ENCODE measurements at places on chromosomes 5 and 9. TPM values are rescaled to one million over a fixed set of nuclear protein-coding genes. Genes with fewer than 3 reads are reported as not detected.

GRCh38 chr5:149044453-149045088 is 18.3 kb downstream of the SH3TC2 start:
- DNase-seq, result no peak

DNA sequence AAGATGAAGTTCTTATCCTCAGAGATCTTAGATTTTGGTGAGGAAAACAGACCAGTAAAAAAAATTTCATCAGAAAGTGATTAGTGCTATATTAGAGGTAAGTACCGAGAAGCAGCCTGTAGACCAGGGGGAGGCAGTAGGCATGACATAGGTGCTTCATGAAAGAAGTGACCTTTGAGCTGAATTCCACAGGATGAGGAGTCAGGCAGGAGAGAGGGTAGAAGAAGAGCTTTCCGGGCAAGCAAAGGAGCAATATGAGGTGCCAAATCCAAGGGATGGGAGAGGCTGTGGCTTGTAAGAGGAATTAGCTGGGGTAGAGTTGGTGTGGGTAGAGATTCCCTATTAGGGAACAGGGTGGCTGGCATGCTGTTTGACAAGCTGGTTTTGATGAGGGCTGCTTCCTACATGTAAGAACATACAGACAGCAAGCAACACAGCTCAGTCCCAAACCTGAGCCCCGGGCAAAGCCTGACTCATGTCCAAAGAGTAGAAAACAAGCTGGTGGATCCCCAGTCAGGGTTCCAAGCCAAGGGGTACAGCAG is 48.4 kb upstream of the PWWP2A start:
- DNase-seq, result no peak

GRCh38 chr9:72476100-72476499 is 45.3 kb upstream of the TMC1 start:
- no peak for DNase-seq

DNA sequence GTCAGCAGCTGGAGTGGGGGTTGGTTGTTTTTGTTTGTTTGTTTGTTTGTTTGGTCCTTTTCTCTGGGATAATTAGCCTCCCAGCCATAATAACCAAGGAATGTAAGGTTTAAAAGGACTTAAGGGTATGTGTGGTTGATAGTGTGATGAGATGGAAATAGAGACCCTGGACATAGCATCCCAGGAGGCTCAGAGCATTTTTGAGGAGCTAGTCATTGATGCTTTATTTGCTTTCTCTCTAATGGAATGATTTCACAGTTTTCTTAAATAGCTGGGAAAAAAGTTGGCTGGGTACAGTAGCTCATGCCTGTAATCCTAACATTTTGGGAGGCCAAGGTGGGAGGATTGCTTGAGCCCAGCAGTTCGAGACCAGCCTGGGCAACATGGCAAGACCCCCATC is 45.1 kb downstream of the TTC1 start:
- no peak for DNase-seq

DNA sequence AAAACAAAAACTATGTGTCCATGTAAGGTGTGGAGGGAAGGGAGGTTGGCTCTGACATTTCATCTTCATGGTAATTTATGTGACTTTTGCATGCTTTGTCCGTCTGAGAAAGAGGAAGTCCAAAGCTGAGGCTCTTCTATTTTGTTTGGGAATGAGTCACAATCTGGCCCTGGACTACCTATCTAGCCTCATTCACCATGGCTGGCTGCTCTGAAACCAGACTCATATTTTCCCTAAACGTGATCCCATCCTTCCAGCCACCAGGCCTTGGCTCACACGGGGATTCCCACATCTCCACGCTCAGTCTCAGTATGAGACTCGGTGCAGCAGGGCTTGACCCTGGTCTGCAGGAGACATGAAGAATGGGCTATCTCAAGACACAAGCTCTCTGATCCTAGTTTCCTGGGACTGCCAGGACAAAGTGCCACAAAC is 672.8 kb downstream of the ACTL7B start:
- no peak for DNase-seq

DNA sequence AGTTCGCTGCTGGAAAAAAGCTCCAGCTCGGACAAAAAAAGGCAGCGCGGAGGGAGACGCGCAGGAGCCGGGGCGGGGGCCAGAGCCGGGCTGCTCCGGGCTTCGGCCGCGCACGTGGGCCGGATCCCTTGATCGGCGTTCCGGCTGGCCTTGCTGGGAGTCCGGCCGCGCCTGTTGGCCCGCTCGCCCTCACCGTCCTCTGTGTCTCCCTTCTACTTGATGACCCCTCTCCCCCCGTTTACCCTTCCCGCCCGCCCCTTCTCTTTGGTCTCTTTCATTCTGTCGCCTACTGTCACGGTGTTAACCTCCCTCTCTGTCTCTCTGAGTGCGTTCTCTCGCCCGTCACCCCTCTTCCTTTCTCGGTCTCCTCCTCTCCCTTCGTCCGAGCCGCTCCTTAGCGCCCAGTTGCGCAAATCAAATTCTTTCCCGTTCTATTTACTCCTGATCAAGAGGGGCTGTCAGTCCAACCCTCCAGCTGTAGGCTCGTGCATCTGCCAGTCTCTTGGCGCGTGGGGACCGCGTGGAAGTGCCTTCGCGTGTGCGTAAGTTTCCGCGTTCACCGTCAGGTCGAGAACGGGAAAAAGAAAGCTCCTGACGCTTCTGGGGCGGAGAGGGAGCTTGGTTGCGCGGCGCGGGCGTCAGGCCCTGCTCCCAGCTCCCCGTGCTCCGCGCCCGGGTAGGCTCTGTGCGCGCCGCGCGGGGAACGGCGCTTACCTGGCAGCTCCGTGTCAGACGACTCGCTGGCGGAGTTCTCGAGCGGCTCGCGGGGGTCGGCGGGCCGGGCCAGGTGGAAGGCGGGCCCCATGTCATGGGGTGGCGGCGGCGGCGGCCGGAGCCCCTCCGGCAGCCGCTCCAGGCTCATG is 798 bp downstream of the PITX1 start:
- DNase-seq, result no peak

GRCh38 chr5:58718269-58718978 is 135.5 kb downstream of the RAB3C start:
- DNase-seq, result no peak

DNA sequence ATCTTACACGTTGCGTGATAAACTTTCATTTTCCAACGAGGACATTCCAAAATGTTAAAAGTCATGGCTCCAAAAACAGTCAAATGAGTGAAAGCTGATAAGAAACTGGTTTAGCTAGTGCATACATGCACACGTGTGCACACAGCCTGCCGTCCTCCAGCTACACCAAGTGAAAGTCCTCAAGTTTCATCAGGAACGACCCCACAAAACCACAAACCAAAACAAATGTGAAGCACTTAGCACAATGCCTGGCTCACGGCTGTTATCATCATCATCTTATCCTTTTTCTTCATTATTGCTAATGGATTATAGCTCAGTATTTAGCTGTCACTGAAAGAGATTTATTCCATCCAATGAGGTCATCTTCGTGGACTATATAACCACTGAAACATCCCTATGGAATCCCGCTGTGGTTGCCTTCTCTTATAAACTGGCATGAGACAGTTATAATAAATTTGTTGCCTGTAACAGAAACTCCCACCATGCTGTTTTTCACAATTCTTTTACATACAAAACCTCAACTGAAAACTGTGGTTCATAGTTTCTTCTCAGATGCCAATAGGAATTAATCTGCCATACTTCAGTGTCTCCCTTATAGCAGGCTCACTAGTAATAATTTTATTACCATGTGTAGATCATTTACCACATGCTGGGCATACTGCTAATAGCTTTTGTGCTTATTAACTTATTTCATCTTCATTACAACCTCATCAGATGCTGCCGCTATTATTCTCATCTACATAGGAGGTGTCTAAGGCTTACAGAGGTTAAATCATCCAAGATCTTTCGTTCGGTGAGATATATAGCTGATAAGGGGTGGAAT is 56.1 kb downstream of the SAXO1 start:
- no peak for DNase-seq

DNA sequence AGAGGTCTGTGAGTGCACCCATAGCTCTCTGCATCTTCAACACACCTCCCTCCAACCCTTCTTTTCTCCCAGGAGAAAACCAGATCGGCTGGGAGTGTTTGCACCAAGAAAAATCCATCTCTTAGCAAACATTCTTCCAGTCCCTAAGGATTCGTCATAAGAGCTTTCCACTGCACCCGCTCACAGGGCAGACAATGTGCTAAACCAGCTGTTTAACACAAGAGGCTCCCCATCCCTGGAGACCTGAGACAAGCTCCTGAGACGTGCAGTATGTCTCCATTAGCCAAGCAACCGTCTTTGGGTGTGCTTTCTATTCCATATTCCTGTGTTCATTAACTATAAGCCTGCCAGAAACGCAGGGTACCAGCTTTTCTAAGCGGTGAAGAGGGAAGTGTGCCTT is 93.6 kb upstream of the ZNF462 start:
- no peak for DNase-seq

- no peak for DNase-seq
These were observed 87.1 kb downstream of the DIRAS2 start for GRCh38 chr9:90555351-90556057.

DNA sequence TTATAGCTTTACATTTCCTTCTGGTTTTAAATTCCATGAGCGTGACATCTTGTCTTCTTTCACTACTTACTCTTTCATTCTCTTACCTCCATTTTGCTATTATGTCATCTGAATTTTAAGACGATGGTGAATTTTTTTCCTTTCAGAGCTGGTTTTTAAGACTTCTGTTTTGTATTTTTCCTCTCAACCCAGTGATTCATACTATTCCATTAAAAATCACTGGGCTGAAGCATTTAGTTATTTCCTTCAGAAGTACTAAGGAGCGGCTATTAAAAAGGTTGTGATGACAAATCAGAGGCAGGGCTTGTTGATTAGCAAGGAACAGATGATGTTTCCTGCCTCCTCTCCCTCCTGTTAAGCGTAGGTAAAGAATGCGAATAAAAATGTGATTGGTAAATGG is 16.5 kb downstream of the AGXT2 start:
- no peak for DNase-seq

DNA sequence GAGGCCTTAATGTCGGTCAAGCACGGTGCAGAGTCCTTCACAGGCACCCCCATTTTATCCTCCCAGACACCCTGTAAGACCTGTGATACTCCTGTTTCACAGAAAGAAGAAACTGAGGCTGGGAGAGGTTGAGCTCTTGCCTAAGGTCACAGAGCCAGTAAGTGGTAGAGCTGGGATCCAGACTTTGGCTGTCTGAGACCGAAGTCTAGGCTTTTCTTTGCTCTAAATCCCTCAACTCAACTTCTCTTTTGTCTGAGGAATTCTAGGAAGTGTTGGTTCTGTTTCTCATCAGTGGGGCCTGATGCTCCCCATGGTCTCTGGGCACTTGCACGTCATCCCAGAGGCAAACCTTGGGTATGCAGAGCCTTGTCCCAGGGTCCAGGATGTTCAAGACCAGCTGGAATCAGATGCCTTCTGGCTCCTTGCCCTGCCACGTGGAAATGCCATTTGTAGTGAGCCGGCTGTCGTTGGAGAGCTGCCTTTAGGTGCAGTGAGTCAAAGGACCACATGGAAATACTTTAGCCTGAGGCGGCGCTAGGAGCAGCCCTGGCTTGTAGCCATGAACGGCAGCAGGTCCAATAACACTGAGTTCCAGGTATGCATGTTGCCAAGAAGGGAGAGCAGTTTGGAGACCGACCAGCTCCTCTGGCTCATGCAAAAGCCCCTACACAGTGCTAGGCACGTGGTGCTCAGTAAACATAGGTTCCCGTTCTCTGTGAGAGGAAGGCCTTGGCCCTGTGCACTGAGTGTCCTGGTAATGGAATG is 9.2 kb downstream of the DCANP1 start:
- DNase-seq, result no peak

DNA sequence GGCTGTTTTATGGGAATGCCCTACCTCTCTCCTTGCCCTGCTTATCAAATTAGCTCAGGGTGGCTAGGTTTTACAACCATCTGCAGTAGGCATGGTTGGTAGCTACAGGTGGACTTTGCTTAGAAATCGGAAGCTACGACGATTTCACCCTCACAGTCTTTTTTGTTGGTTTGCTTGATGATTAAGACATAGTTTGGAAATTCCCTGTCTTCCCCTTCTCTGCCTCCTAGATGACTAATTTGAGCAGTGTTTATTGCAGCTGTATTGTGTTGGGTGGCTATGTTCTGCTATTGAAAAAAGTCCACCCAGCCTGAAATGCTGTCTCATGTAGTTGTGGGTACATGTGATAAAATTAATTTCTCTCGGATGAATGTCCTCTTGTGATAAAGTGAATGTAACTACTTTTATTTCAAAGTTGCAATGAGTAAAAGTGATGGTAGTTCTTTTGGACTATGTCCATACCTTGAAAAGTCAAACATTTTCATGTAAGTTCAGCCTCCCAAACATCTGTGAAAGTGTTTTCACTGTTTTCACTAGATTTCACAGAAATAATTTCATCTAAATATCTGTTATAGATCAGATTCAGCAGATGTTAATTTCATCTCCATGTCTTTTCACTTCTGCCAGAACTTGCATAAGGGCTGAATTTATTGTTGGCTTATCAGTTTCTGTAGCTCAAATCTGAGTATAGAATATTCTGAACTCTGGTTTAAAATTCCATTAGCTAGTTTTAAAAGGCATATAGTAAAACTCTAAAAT is 37.3 kb upstream of the FYB1 start:
- no peak for DNase-seq

DNA sequence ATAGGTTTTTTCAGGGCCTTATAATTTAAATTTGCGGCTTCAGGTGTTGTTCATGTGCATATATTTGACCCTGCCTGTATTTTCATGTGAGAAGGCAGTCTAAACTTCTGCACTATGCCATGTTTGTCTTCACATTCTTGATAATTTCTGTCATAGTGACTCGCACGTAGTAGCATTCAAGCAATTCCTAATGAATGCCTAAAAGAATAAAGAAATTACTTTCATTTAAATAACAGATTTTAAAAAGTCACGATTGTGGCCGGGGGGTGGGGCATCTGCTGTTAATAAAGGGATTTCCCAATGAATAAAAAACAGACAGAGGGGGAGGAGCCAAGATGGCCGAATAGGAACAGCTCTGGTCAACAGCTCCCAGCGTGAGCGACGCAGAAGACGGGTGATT is 318.0 kb downstream of the ADAMTS6 start:
- no peak for DNase-seq

- DNase-seq, result no peak
These were observed 29.9 kb upstream of the TNFSF8 start for GRCh38 chr9:114960276-114960675.

SLC45A2 gene
- total RNA-seq, result 0.76 TPM

SLC6A7 gene
- total RNA-seq, result not detected

CDX1 gene
- total RNA-seq, result not detected

FANCG gene
- total RNA-seq, result 49.0 TPM

PCDHB7 gene
- total RNA-seq, result 3.4 TPM

C9orf153 gene
- total RNA-seq, result 0.27 TPM

CYLC2 gene
- not detected for total RNA-seq

SMIM33 gene
- not detected for total RNA-seq

VDAC1 gene
- total RNA-seq, result 132 TPM

BASP1 gene
- total RNA-seq, result 832 TPM
